ENCODE measurements at places on chromosomes 16 and 17.

DNA sequence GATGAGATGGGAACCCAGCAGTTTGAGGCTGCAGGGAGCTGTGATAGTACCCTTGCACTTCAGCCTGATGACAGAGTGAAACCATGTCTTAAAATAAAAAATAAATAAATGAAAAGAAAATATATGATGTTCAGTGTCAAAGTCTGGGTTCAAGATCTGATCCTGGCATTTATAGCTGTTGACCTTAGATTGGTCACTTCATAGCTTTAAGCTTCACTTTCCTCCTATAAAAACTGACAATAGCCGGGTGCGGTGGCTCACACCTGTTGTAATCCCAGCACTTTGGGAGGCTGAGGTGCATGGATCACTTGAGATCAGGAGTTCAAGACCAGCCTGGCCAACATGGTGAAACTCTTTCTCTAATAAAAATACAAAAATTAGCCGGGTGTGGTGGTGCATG is 5.2 kb upstream of the ZNF821 start:
- no peak for DNase-seq

DNA sequence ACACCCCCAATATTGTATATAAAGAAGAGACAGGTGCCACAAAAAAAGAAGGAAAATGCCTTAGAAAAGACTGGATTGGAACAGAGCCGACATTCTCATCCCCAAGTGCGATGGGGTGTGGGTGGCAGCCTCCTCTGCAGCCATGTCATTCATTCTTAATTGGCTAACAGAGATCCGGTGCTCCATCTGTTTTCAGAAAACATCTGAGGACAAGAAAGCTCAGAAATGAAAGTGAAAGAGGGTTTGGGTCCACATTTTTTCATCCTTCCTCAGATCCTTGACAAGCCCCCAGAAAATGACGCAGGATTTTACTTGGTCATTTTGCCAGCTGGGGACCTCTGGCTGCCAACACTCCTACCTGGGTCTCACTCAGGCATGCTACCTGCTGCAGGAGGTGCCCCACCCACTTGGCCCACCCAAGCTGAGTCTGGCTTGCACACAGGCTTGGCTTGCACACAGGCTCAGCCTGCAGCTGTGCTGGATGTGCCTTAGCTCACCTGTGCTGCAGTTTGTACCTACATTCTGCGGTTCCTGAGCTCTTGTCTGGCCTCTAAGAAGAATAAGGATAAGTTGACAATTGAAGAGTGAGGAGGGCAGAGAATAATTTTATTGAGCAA is 21.9 kb downstream of the KIF2B start:
- no peak for DNase-seq

- DNase-seq, result no peak
Measured at GRCh38 chr16:16037970-16038369, 88.6 kb downstream of the ABCC1 start.

GRCh38 chr17:61208301-61209105 is 191.1 kb upstream of the TBX2 start:
- DNase-seq, result no peak

DNA sequence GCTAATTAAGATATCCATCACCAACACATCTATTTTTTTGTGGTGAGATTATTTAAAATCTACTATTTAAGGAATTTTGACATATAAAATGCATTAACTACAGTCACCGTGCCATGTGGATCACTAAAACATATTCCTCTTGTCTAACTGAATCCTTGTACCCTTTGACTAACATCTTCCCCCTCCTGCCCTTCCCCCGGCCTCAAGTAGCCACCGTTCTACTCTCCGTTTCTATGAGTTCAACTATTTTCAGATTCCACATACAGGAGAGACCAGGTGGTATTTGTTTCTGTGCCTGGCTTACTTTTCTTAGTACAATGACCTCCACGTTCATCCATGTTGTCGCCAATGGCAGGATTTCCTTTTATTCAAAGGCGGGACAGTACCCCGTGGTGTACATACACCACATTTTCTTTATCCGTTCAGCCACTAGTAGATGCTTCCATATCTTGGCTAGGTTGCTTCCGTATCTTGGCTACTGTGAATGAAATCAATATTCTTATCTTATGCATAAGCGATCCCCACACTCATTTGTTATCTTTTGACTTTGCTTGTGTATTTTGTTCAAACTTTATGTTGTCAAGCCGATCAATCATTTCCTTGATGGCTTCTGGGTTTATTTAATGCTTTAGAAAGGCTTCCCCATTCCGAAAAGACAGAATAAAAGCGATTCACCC is 134.7 kb downstream of the KCNJ12 start:
- DNase-seq, result no peak

GRCh38 chr17:46869975-46870803 is 18.8 kb downstream of the WNT9B start:
- no peak for DNase-seq

GRCh38 chr16:6266703-6267102 is 1065.9 kb upstream of the RBFOX1 start:
- DNase-seq, result no peak

- no peak for DNase-seq
Measured at GRCh38 chr17:72311004-72311403, 190.2 kb downstream of the SOX9 start.

DNA sequence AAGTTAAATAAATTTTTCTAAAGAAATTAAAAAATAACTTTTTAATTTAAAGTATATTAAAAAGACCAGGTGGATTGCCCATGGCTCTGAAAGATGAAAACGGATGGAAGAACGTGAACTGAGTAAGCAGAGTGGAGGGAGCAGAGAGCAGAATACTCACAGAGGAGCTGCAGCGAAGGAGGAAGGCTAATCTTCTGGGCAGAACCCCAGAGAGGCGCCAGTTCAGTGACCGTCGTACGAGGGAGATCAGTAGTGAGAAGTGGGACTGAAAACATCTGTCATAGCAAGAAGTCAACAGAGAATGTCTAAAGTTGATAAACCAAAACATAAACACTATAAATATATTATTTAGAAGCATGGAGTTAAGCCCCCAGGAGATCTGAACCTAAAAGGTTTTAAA is 34.9 kb downstream of the UBE2G1 start:
- no peak for DNase-seq

- no peak for DNase-seq
Measured at GRCh38 chr17:7916808-7917207, 719 bp upstream of the RNF227 start.

- DNase-seq, result no peak
Measured at GRCh38 chr16:20344611-20345010, 7.9 kb downstream of the UMOD start.

DNA sequence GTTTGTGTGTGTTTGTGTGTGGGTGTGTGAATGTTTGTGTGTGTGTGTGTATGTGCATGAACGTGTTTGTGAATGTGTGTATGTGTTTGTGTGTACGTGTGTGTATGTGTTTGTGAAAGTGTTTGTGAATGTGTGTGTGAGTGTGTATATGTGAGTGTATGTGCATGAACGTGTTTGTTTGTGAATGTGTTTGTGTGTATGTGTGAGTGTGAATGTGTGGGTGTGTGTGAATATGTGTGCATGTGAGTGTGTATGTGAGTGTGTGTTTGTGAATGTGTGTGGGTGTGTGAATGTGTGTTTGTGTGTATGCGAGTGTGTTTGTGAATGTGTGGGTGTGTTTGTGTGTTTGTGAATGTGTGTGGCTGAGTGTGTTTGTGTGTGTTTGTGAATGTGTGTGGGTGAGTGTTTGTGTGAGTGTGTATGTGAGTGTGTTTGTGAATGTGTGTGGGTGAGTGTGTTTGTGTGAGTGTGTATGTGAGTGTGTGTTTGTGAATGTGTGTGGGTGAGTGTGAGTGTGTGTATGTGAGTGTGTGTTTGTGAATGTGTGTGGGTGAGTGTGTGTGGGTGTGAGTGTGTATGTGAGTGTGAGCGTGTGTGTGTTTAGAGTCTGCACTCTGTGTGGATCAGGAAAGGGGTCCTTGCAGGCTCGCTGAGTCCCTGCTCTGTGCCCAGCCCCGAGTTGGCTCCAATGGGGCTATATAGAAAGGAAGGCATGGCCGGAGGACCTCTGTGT is 890 bp upstream of the CD300A start:
- no peak for DNase-seq

DNA sequence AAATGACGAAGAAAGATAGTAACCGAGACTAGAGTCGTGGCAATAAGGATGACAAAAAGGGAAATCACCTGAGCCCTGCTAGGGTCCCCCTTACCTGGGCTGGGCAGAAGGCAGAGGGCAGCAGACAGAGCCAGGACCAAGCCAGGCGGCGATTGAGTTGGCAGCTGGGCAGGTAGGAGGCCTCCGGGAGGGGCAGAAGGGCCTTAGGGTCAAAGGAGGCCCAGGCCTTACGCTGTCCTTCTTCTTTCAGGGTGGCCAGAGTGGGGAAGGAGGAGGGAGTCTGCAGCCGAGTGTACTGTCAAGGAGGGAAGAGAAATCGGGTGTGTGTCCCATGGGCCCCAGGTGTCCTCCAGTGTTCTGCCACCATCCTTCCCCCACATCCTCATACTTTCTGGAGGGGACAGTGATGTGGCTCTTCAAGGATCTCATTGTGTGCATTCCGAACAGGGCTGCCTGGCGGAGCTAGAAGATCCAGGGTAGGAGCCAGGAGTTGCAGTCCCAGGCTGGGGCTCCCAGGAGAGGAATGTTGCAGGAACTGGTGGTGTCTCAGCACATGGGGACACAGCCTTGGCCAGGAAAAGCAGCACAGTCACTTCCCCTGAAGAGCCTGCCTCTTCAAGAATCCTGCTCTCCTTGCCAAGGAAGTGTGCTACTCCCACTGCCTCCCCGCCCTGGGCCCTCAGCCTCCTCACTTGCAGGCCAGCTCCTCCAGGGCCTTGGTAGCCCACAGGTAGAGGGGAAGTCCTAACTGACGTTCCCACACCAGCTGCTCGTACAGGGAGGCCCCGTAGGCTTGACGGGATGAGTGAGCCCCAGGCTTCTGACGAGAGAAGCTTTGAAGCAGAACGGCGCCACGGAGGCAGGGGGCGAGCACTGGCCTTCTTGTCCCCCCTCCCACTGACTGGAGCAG is 13.2 kb downstream of the CTC1 start:
- no peak for DNase-seq

- DNase-seq, result peak; percentile 43
Measured at GRCh38 chr16:89409161-89409711, 81.1 kb downstream of the ANKRD11 start.

DNA sequence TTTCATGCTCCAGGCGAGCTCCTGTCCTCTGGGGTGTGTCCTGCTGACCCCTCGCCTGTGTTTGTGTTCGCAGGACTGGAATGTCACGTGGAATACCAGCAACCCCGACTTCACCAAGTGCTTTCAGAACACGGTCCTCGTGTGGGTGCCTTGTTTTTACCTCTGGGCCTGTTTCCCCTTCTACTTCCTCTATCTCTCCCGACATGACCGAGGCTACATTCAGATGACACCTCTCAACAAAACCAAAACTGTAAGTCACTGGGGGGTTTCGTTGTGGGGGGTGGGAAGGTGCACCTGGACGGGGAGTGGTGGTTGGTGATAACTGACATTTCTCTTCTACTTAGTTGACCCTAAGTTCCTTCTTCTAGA is 58.3 kb downstream of the ABCC1 start:
- DNase-seq, result no peak

DNA sequence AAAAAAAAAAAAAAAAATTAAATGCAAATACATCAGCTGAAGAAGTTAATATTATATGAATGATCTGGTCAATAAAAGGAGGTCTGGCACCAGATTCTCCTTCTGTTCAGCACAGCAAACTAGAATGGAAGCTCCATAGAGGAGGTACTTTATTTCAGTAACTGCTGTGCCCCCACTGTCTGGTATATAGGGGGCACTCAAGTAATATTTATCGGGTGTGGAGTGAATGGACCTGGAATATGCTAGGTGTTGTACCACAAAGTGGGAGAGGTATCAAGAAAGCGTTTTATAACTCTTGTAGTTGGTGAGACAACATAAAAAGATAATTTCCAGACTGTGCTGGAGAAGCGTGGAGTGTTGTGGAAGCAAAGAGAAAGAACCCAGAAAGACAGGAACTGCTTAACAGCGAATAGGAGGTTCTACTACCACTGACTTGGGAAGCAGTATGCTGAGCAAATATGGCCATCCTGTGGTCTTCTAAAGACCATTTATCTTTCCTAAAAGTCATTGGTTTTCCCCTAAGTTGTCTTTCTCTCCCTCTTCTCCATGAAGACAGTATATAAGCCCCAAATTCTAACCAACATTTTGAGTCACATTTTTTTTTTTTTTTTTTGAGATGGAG is 12.2 kb upstream of the PRKCA start:
- DNase-seq, result no peak
